ENCODE measurements at places on chromosomes 4 and X.

DNA sequence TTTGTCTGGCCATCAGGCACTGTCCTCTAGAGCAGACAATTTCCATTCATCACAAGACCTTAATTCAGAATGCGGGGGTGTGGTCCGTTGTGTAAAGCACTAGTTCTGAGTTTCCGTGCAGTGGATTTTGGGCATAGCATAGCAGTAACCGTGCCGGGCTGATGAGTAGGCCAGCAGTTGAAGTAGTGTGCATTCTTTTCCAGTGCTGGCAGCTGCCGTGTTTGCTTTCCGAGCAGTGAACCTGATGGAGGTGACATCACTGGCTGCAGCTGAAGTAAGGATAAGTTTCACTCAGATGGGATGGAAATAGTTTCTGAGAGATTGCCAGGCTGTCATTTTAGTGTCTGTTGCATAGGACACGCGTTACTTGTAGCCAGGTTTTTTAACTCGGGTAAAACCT lies 107.0 kb upstream of the STIM2 start:
- peak; percentile 30 for DNase-seq

- DNase-seq: peak; percentile 85
Observed at GRCh38 chrX:119622356-119623232, 16.4 kb upstream of the NKRF start.

DNA sequence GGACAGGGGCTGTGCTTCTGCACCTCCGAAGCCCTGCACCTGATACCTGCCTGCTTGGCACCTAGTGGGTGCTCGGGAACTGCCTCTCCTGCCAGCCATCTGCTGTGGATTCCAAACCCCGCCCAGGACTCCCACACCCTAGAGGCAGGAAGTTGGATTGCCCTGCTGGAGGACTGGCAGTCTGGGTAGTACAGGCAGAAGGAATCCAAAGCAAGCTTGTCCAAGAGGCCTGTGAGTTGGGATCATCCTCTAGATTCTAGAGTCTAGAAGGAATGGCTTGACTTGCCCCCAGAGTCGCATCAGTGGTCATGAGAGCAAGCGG lies 64.6 kb upstream of the MTM1 start:
- DNase-seq: no peak

DNA sequence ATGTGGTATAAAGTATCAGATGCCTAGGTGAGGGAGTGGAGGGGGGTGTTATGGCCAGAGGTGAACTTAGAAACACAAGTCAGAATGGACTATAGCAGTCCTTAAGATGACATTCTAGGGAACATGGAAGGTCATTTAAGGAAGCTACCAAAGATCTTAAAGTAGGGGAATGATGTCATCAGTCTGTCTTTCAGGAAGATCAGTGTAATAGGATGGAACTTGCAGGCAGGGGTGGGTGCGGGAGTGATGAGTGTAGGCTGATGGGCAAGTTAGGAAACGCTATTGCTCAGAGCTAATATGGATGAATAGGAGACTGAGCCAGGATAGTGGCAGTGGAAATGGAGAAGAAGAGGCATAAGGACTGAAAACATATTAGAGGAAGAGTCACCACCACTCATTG lies 27.5 kb upstream of the CWH43 start:
- no peak for DNase-seq

GRCh38 chr4:27366104-27366823 lies 505.6 kb downstream of the STIM2 start:
- peak; percentile 92 for DNase-seq

DNA sequence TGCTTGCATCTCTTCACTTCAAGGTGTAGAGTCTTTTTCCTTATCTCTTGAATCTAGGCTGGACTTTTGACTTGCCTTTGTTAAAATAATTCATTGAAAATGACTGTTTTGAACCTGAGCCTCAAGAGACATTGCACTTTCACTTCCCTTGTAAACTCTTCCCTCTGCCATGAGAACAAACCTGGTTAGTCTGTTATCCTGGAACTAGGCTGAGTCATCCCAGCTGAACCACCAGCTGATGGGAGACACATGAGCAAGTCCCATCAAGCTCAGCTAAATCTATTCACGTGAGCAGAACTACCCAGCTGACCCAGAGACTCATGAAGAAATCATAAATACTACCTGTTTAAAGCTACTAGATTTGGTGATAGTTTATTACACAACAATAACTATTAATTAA lies 202.3 kb upstream of the CENPE start:
- DNase-seq: peak; percentile 30

GRCh38 chr4:75939890-75940691 lies 722 bp downstream of the NAAA start:
- DNase-seq: peak; percentile 52

GRCh38 chrX:30930143-30930542 lies 41.1 kb upstream of the TAB3 start:
- DNase-seq: no peak

GRCh38 chrX:21440911-21441310 lies 66.7 kb downstream of the CNKSR2 start:
- no peak for DNase-seq

DNA sequence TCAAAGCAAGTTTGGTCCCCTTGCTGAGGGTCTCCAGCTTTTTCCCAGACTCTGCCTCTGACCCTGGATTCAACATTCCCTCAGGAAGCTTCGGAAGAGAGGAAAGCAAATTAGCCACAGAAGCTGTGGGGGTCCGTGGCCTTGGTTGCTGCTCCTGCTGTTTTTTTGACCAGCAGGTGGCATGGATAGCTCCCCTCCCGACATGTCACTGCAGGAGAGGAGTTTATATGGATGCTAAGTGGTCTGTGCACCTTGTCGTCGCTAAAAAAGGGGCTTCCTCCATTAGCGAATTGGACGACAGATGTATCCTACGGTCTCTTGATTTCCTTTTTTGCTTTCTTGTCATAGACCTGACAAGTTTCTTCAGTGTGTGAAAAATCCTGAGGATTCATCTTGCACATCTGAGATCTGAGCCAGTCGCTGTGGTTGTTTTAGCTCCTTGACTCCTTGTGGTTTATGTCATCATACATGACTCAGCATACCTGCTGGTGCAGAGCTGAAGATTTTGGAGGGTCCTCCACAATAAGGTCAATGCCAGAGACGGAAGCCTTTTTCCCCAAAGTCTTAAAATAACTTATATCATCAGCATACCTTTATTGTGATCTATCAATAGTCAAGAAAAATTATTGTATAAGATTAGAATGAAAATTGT lies 70.2 kb downstream of the CD38 start:
- peak; percentile 9 for DNase-seq

DNA sequence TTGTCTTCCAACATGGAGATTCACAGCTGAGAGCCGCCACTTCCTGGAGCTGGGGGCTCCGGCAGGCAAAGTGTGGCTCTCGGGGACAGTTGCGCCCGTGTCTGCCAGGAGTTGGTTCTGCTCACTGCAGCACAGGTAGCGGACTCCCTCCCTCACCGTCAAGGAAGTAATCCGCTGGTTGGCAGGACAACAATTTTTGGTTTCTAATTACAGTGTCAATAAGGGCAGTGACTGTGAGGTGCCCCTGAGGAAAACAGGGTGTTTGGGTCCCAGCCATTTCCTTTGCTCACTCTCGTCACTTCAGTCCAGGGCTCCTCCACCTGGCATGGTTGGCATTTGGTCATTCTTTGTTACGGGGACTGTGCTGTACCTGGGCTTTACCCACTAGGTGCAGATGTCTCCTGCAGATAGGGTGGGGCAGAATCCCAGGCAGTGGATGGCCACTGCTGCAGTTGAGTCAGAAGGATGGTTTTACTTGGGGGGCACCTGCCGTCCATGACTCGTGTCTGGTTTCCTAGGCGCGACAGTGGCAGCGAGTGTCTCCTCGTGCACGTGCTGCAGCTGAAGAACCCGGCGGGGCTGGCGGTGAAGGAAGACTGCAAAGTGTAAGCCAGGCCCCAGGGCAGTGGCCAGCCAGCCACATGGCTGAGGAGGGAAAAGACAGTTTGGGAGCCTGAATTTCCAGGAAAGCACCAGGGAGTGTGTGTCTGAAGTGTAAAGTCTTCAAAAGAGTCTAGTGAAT lies 32.1 kb upstream of the CLCN4 start:
- DNase-seq: no peak

GRCh38 chrX:129736491-129736890 lies 2.3 kb upstream of the XPNPEP2 start:
- no peak for DNase-seq

- DNase-seq: peak; percentile 20
Observed at GRCh38 chr4:2416564-2417225, 1.8 kb downstream of the ZFYVE28 start.

DNA sequence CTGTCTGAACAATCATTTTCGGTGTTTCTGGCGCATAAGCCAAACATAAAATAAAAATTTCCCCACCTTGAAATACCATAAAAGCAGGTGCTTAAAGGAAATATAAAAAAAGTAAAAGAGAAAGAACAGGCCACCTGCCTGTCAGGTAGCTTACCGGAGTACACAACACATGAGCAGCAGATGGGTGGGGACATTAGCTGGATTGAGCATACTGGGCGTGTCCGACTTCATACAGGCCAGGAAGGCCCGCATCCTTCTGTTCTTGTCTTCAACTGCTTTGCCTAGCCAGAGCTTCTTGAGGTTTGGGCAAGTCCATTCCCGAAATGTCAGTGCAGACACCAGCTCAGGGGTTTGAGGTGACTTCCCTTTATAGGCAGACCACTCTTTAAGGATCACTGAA lies 66.7 kb downstream of the FAM120C start:
- DNase-seq: no peak

DNA sequence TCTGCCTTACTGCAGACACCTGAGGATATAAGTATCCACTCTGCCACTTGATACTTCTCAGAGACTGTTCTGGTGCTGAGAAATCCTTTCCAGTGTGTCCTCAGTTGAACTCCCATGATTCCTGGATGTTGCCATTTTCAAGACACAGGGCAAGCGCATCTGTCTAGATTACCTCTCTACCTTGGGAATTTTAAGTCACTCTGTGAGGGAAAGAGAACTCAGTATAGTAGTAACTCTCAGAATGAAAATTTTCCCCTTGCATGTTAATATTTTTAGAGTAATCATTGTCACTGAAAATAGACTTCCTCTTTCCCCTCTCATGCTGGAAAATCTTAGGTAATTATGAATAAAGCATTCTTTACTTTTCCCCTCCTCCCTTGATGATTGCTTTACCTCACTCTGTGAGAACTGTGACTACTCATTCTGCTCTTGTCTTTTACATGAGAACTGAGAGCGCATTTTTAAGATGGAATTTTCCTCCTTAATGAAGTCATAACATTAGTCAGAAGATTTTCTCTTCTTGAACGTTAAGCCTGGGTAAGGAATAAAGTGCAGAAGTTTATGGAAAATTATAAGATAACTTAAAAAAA lies 45.0 kb downstream of the TET2 start:
- DNase-seq: peak; percentile 60

- peak; percentile 91 for DNase-seq
Observed at GRCh38 chr4:14719053-14719452, 283.2 kb upstream of the CPEB2 start.

DNA sequence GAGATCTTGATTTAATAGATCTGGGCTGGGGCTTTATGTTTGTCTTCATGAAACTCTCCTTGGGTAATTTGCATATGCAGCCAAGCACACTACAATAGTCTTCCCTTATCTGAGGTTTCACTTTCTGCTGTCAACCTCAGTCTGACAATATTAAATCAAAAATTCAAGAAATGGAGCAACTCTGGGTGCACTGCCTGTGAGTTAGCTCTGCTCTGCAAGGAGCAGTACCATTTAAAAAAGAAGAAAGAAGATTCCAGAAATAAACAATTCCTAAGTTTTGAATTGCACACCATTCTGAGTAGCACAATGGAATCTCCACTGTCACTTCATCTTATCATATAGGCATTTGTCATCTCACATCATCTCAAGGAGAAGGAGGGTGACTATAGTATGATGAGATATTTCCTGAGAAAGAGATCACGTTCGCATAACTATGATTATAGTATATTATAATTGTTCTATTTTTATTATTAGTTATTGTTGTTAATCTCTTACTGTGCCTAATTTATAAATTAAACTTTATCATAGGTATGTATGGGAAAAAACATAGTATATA lies 9.4 kb downstream of the FNIP2 start:
- DNase-seq: no peak

DNA sequence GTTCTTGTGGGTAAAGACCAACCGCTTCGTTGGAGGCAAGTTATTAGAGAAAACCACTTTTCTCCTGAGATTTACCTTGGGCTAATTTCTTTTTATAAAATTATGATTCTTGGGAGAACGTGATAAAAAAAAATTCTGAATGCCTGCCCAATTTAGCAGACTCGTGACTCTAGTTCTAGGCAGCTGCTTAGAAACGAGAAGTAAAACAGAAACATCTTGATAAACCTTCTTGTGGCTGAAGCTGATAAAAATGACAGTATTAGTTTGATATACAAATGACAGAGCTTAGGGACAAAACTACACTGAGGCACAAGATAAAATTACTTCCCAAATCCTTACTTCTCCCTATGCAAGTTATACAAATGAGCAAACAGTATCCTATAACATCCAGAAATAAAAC lies 458.9 kb upstream of the TEX13C start:
- no peak for DNase-seq

- no peak for DNase-seq
Observed at GRCh38 chr4:76499461-76499860, 64.4 kb downstream of the SHROOM3 start.

DNA sequence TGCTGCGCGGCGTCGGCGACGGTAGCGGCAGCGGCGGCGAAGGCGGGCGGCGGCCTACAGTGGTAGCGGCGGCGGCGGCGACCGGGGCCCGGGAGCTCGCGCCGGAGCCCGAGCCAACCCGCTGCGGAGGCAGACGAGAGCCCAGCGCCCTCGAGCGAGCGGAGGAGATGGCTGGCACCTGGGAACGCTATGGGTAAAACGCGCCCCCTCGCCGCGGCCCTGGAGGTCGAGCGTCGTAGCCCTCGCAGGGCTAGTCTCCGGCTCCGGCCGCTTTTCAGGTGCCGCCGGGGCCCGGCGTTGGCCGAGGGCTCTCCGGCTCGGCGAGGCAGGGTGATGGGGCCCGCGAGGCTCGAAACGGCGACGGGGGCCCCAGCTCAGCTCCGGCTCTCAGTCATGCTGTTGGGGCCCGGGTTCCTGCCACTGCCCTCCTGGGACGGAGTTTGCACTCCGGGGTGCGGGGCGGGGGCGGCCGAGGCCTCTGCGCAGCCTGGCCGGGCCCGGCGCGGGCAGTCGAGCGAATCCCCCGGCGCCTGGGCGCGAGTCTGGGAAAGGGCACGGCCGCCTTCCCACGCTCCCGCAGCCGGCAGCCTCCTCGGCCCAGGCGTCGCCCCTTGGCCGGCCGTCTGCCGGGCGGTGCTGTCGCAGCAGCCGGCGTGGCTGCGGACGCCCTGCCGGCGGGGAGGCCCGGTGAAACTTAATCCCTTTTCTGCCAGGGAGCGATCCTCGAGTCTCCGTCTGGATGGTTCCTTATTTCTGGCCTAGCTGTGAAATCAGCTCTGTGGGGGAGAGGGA lies 768 bp downstream of the MID2 start:
- DNase-seq: peak; percentile 29

DNA sequence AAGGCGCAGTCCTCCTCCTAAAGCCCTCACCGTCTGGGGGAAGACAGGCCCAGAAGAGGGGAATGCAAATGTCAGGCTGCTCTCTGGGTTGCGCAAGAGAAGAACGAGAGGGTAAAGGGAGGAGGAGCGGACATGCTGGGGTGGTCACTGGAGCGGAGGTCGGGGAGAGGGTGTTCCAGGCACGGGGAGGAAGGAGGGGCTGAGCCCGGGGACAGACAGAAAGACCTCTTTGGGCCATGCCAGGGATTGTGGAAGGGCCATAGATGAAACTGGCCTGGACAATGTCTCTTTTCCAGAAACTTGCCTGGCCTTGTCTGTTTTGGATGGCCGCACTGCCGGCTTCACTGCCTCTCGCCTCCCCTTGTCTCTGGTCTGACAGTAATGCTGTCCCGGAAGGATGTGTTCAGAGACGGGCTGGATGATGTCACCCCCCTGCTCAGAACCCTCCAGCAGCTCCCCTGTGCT lies 121.0 kb downstream of the SORCS2 start:
- no peak for DNase-seq

GRCh38 chrX:9604111-9604907 lies 139.5 kb downstream of the TBL1X start:
- DNase-seq: no peak

- no peak for DNase-seq
Observed at GRCh38 chrX:120334603-120335002, 23.3 kb upstream of the TMEM255A start.

Data from astrocyte of the spinal cord (primary cell).